ENCODE measurements at places on chromosomes 1 and 21. TPM values are rescaled to one million over a fixed set of nuclear protein-coding genes. Genes with fewer than 3 reads are reported as not detected.

DNA sequence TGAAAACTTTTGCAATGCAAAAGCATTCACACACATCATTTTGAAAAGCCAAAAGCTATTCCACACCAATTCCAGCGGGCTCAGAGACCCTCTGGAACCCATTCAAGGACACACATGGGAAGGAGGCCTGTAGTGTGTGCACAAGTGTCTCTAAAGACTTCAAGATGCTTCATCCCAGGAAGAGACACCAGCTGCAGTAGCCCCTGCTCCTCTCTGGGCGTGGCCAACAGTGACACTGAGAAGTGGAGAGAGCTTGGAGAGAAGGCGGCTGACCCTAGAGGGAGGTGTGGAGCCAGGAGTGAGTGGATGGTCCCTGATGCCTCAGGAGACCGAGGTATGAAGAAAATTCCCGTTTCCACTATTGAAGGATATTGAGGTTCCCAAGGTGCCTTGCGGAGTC lies 14.9 kb upstream of the TNNI1 start:
- no peaks in the 10 kb centered on the region for H3K36me3 ChIP-seq
- peaks cover 6% of the 10 kb centered on the region for H3K4me1 ChIP-seq
- H3K4me3 ChIP-seq = no peak overlapping the region
- DNase-seq = no peak
- no peak overlapping the region for H3K27ac ChIP-seq

GRCh38 chr1:148363439-148363810 lies 119.7 kb downstream of the PPIAL4G start:
- no peak for DNase-seq
- H3K4me1 ChIP-seq = no peaks in the 10 kb centered on the region
- H3K4me3 ChIP-seq = no peak overlapping the region
- no peaks in the 10 kb centered on the region for H3K36me3 ChIP-seq

DNA sequence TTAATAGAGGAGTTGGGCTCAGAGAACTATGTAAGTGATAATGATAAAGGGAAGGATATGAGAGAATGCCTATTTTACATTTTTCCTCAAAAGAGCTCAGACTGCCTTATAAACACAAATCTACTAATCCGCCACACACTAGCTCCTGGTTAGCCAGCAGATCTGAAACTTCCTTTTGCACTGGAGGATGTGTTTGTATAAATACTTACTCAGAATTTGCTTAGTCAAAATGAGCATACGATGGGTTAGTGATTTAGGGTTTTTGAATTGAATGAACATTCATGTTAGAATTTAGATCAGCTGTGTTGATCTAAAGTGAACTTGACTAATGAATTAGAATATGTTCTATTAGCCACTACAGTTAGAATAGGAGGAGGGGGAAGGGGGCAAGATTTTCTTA lies 9.1 kb upstream of the IER5 start:
- H3K4me3 ChIP-seq = no peak overlapping the region
- no peaks in the 10 kb centered on the region for H3K4me1 ChIP-seq
- no peak overlapping the region for H3K27ac ChIP-seq
- H3K36me3 ChIP-seq = no peaks in the 10 kb centered on the region

TBCE gene
- 13.7 TPM for polyA plus RNA-seq

All from ovary (tissue), 10 donors.